ENCODE measurements at places on chromosomes 12 and 14.
A peak's percentile ranks its signal among the peaks of the same experiment; 100 is the strongest.

DNA sequence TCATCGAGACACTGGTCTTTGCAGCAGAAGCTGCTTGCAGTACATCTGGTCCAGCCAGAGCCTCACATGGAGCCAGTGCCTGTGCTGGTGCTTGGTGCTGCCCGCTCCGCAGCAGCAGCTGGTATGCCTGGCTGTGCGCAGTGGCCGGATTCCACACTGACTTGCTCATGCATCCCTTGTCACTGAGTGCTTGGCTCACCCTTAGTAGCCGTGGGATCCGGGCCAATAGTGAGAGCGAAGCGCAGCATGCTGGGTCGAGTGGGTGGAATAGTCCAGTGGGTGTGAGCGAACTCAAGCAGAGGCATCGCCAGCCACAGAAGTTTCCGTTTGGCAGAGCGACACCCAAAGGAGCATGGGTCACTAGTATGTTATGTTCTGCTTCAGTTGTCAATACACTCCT lies 10.1 kb upstream of the FBXO33 start:
- no peak for DNase-seq

- no peak for DNase-seq
Observed at GRCh38 chr14:52391881-52392615, 77.9 kb downstream of the PTGER2 start.

DNA sequence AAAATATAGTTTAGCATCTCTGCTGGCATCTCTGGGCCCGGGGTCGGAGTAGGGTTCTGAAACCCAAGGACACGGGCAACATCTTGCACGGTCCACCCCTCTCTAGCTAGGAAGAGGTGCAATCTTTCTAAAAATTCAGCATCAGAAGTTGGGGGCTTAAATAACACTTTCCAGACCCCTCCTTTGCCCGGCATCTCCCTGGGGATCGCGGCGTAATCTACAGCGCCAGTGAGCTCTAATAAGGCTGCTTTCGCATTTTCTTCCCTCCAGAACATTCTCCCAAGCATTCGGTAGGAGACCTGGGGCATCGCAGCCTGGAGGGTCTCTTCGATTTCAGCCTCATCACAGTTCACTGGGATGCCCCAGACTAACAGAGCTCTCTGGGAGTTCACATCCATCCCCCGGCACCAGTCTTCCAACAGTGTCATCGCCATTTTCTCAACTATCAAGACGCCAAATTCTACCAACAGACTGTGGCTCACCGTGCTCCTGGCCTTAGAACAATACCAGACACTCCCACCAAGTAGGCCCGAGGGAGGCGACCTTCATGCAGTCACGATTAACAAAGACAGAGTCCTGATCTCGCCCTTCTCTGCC lies 880 bp downstream of the PNMA1 start:
- DNase-seq = no peak

DNA sequence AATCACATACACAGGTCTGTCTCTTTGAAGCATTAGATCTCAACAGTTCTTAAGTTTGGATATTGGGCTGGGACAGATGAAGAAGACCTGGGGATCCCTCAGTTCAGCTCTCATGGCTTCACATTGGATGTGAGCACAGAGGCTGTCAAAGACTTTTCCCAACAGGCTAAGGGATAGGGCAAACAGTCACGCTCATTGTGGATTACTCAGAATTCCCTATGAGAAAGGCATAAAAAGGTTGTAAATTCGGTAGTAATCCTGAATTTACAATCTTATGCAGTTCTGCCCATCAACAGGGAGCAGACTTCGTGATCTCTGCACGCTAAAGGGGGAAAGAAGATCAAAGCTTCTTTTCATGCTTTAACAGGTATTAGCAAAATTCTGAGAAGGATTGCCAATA lies 448.4 kb downstream of the DAD1 start:
- no peak for DNase-seq

DNA sequence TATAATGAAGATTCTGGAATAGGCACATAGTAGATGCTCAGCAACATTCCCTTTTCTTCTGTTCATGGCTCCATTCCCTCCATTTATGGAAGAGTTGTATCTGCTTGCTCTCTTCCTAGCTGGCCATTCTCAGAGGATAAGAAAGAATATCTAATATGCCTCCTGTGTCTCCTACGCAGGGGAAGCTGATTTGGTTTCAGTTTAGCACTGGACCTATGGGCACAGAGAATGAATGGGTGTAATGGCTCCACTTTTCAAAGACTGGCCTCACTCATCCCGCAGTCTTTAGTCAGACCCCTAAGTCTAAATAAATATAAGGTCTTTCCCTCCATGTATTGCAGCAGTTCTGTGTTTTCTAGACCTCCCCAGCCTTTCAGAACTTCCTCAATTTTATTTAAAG lies 2.0 kb downstream of the PKP2 start:
- no peak for DNase-seq

DNA sequence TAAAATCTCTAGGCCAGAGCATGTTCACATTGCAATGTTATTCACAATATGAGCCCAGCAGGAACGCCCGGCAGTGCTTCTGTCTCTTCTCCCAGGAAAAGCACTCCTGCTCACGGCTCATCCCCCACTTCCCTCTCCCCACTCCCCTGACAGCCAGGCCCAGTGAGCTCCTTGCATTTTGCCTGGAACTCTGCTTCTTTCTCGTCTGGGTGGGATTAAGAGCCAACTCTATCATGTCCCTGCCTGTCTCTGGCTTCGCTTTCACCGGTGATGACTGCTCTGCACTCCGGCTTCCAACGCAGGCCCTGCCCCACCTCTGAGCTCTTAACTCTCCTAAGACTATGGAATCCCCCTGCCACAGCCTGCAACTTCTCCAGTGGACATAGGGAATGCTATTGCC lies 2.5 kb downstream of the PLEK2 start:
- DNase-seq = no peak

DNA sequence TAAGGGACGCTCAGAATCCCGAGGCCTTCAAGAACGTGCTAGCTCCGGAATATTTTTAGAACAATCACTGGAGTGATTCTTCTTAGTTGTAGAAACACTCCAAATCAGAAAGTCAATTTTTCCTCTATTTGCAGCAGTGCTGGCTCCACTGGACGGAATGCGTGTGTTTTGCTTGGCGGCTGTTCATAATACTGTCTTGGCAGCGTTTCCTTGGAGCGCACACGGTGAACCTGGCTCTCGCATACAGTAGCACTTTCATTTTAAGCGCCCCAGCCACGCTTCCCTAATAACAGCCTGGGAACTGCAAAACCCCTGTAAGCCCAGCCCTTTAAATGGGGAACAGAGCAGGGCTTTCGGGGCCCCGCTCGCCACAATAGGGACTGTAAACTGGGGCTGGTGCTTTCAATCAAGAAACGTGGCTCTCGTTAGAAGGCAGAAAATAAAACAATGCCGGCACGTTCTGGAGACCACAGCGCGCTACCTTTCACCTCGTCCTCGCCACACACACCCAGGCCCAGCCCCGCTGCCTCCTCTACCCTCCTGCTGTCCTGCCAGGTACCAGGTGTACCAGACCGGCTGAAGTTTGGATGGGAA lies 79.9 kb downstream of the BCL11B start:
- DNase-seq = no peak

GRCh38 chr14:82047777-82048470 lies 514.3 kb upstream of the SEL1L start:
- DNase-seq = no peak

- DNase-seq = no peak
Observed at GRCh38 chr12:105041186-105041585, 43.1 kb downstream of the ALDH1L2 start.

GRCh38 chr12:58007875-58008274 lies 66.5 kb downstream of the ATP23 start:
- no peak for DNase-seq

DNA sequence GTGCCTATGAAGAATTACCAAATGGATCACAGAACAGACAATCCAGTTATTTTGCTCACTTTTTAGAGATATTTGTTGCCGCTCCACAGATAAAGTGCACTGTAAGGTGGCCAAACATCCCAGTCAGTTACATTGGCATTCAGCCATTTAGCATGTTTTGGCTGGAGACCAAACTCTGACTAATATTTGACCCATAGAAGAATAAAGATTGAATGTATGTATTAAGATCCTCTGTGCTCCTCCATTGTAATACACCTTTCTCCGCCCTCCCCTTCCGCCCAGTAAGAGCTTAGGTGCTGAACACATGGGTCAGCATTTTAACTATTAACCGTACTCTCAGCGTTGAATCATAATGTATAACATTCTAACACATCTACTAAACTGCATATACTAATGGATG lies 163.4 kb downstream of the ANO6 start:
- DNase-seq = no peak

DNA sequence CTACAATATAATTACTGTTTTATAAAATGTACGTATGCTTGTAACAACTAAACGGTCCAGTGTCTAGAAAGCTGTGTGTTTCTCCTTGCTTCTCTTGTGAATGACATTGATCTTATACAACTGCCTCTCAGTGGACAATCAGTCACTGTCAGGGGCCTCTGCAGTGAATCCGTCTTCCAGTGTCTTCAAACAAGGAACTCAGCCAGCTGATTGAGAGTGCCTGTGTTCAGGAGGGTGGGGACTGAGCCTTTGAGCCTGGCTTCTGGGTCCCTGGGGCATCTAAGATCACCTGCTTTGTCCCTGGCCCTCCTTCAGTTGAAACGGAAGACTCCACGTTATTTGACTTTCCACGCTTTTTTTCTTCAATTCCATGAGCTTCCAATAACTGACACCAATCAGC lies 133.1 kb upstream of the SFSWAP start:
- DNase-seq = no peak

DNA sequence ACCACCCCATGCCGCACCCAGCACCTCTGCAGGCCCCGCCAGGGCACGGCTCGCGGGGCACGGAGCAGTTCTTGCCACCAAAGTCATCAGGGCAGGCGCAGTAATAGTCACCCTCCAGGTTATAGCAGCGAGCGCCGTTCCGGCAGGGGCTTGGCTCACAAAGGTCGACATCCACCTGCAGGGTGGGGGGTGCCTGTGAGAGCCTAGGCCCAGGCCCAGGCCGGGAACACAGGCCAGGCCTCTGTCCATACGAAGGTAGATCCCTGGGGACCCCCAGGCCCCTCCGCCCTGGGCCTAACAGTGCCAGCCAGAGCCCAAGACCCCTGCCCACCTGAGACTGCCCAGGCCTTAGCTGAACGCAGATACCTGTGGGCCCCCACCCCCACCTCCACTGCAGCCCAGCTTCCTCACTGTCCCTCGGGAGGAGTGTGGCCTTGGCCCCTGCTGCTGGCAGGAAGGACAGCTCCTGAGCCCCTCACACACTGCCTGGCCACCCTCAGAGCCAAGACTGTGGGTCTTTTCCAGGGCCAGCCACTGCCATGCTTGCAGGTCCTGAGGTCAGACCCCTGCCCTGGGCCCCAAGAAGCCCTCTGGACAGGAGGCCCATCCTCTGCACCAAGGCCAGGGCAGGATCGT lies 19.3 kb downstream of the JAG2 start:
- no peak for DNase-seq

DNA sequence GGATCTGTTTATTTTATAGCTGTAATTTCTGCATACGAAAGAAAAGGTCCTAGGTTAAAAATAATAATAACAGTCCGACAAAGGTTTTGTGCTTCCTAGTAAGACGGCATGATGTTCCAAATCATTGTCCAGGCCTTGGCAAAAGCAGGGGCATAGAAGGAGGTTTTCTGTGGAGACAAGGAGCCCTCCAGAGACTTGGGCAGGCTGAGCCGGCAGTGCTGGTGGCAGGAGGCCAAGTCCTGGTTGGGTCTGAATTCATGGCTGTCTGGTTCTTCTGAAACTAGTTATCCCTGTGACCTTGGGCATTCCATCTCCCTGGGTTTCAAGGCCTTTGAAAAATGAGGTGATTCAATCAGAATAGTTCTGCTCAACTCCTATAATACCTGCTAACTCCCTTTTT lies 44.0 kb downstream of the KCNK13 start:
- DNase-seq = no peak

DNA sequence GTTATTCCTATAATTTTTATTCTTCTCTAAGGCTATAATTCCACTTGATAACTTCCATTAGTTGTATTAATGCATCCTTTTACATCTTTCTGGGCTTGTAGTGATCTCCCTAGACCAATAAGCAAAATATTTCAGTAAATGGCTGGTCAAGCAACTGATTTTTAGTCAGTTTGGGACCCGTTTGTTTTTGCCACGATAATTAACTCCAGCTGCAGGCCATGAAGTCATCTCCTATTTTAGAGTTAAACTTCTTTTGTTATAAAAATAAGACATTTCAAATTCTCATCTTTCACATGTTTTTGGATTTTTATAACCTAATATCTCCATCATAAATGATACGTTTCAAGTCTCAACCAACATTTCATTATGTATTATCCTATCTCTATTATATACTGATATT lies 49.4 kb downstream of the MAGOHB start:
- no peak for DNase-seq

DNA sequence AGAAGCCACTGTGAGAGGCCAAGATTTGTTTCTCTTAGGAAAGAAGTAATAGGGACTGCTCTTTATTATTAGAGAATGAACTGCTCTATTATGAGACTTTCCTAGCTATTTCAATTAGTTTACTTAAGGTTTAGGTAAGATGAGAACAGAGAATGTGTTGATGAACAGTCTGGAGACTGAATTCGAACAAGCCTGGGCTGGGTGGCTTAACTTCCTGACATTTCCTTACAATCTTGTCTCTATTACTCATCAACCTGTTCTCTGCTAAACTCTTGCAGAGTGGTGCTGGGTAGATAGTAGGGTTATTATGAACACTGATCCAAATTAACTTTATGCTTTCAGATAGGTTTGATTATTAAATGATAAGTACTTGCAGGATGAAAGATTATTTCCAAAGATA lies 31.2 kb downstream of the SLC15A5 start:
- DNase-seq = no peak

DNA sequence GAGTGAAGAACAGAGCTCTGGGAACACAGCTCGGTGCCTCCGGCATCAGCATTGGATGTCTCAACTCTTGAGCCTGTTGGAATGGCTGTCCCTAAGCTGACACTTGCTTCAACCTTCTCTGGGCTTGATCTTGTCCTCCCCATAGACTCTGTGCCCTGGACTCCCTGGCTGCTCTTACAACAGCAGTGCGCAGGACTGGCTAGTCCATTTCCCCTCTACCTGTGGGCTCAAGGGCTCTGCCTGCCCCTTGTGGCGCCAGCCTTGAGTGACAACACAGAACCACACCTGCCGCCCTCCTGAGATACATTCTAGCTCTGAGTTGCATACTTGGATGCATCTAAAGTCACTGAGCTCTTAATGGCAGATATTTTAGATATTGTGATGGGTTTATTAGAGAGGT lies 6.2 kb downstream of the CRADD start:
- no peak for DNase-seq

GRCh38 chr12:2959192-2959504 lies at the start of gene TEAD4:
Gene TEAD4 (plus strand): TSS chr12:2959397.
- DNase-seq = peak; percentile 58

DNA sequence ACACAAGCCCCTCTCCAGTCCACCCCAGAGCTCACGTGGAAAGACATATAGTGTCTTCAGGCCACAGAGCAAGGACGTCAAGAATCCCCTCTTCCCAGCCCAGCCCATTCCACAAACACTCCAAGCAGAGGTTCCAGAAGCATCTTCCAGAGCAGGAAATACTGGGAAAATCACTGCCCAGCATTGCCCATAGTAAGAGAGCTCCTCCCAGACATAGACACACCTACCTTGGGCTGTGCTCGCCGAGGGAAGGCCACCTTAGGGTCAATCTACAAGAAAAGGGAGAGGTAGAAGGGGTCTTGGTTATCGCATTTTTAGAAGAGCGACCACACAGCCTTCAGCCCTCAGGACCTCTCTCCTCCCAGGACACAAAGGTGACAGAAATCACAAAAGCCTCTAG lies 4.5 kb downstream of the MSI1 start:
- DNase-seq = no peak

- no peak for DNase-seq
Observed at GRCh38 chr12:98799146-98799810, 154.2 kb downstream of the APAF1 start.
